ENCODE measurements at places on chromosomes 16 and 17.

DNA sequence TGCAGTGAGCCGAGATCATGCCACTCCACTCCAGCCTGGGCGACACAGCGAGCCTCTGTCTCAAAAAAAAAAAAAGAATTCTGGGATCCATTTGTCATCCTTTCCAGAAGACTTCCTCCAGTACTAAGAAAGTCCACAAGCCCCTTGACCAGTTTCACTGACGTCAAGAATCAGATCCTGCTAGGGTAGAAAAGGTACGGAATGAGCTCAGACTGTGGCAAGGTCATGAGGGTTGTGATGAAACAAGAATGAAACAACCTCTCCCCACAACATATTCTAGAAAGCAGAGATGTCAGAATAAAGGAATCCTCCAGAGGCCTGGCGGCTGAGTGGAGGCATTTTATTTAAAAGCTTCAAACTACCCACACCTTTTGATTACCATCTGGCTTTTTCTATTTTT is 29.9 kb downstream of the TRAF4 start:
- DNase-seq, result no peak

- DNase-seq, result no peak
These were observed 170.5 kb downstream of the TANC2 start for GRCh38 chr17:63136369-63137012.

DNA sequence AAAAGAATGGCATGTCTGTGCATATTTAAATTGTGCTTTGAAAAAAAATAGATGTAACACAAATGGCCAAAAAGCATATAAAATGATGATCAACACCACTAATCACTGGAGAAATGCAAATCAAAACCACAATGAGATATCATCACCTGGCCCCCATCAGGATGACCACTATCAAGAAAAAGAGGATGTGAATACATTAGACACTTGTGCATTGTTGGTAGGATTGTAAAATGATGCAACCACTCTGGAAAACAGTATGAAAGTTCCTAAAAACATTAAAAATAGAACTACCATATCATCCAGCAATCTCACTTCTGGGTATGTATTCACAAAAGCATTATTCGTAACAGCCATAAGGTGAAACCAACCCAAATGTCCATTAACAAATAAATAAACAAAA is 91.5 kb downstream of the SPAG9 start:
- DNase-seq, result no peak

DNA sequence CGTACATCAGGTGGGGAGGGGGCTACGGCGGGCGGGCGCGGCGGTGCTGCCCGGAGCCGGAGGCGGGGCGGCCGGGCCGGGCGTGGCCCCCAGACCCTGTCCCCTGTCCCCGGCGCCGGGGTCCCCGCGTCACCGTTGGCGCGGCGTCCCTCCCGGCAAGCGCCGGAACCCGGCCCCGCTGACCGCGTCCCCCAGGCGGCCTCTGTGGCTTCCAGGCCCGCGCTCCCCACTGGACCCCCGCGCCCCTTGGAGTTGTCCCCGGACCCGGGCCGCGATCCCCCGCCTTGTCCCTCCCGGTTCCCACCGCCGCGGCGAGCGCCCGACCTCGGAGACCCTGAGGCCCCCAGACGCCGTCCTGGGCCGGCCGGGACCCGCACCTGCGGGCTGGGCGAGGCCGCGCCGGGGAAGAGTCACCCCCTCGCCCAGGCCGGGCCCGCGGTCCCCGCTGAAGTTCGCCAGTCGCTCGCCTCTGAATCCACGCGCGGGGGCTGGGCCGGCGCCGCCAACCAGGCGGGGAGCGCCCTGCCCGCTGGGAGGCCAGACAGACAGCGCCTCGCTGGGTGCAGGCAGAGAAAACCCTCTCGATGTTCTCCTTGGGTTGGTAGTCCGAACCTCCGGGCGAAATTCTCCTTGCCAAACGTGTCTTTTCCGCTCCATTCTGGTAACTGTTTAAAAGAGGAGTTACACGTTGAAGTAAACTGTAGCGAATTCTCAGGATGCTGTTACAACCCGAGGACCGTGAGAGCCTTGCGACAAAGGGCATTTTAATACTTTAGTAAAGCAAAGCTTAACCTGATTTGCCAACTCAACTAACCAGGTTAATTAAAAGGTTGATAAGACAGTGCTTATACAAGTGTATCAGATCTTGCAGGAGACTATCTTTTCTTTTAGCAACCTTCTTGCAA is 761 bp downstream of the GAN start:
- no peak for DNase-seq
